ENCODE measurements at places on chromosomes 13 and 19.

- DNase-seq: no peak
Observed at GRCh38 chr19:45139286-45140143, 21.3 kb downstream of the NKPD1 start.

DNA sequence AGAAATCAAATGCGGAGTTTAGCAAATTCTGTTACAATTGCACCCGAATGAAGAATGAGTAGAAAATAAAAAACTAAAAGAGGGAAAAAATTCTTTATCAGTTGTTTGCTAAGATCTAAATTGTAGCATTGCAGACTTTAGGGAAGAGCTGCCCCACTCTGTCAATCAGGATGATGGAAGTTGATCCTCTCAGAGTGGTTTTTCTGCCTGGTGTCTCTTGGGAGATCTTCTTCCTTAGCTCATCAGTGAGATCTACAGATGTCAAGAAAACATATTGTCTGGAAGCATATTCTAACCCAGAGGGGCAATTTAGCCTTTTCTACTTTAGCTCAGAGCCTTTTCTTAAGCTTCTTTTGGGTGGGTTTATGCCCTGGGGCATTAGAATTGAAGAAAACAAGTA lies 223.2 kb upstream of the PCDH17 start:
- no peak for DNase-seq

DNA sequence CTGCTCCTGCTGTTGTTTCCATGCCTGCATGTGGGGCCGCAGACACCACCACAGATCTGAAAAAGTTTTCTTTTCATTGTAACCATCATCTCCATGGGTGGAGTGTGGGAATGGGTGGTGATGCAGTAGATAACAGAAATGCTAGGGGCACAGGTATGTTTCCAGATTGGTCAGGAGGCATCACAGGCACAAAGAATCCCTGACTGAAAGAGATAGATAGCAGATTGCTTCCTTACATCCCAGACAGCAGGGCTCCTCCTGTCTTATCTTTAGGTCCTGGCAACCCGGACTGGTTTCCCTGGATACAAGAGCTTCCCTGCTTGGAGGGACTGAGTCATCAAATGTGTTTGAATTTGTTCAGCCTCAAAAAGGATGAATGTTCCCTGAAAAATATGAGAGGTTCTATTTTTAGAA lies 1937.6 kb downstream of the PCDH9 start:
- DNase-seq: peak; percentile 84

GRCh38 chr19:6020166-6020882 lies 42.4 kb upstream of the RANBP3 start:
- DNase-seq: no peak

Data from fibroblast of skin of scalp (primary cell).